ENCODE measurements at places on chromosomes 2 and 18.
A peak's percentile ranks its signal among the peaks of the same experiment; 100 is the strongest.

DNA sequence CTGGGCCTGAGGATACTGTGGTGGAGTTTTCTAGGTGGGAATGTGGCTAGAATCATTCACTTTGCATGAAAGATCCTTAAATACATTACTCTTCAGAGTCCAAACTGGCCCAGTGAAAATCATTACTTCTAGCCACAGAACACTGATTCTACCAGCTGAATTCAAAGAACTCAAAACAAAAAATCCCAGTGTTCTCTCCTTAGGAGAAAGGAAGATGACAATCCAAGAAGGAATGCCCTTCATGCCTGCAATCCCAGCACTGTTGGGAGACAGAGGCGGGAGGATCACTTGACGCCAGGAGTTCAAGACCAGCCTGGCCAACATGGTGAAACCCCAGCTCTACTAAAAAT, 35.2 kb downstream of the FAM228A start:
- DNase-seq = no peak

DNA sequence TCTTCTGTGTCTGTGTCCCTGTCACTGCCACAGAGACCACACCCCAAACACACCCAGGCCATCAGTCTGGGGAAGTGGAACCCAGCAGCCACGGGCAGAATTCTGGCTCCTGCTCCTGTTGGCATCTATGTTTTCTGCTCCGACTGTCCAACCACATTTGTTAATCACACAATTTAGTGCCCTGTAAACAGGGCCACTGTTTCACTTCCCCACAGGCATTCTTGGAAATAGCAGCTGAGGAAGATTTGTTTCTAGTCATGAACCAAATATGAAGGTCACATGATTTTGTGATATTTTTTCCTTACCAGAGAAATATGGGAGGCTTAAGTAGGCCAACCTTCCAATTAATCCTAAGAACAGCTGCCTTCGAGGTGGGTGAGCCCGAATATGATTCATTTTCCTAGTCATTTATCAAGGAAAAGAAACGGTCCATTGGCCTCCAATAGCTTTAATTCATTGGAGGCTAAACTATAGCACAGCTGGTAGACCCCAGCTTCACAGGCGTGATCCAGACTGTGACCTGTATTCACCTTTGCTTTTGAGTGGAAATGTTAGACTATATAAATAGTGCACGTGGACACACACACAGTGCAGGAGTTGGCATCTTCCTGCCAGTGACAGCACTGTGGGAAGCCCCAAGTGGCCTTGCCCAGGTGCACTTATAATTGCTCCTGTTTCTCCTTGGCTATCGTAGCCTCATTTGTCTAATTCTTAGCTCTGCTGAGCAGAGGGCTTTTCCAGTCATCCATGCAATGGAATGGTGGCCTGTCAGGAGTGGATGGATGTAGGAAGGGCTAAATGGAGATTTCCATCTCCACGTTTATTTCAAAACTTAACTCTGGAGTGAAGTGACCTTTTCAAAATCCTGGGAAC, 267.9 kb downstream of the LPIN1 start:
- DNase-seq = no peak

- no peak for DNase-seq
Observed at GRCh38 chr2:26273501-26273900, 28.8 kb downstream of the HADHB start.

DNA sequence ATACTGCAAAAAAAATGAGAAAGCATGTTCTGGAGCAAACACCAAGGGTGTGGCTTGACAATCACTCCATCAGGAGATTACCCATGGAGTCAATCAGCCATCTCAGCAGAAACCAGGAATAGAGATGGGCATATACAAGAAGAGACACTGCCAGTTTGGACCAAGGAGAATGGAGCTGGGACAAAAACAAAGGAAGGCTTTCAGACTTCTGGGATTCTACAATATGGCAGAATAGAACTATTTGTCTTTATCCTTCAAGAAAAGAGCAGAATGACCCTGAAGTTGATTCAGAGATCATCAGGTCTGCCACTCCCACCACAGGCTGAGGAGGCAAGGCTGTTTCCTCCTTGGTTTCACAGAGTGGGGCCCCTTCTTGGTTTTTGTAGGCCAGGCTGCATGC, 48.2 kb upstream of the KIF5C start:
- DNase-seq = no peak

DNA sequence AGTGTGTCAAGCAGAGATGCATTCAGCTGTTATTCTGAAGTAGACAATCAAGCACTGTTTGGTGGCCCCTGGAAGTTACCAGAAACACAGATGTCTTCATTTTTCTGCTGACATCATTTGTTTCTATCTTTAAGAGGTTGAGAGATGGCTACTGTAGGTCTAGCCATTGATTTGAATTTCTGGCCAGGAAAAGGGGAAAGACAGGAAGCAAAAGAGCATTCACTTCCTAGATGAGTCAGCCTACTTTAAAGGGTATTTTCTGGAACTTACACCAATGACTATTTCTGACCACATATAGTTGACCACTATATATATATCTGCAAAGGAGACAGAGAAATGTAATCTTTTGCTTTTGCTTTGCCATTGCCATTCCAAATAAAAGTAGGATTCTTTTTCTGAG, 900.1 kb upstream of the SOX11 start:
- DNase-seq = no peak

- DNase-seq = no peak
Observed at GRCh38 chr2:100645695-100646429, 83.1 kb downstream of the PDCL3 start.

DNA sequence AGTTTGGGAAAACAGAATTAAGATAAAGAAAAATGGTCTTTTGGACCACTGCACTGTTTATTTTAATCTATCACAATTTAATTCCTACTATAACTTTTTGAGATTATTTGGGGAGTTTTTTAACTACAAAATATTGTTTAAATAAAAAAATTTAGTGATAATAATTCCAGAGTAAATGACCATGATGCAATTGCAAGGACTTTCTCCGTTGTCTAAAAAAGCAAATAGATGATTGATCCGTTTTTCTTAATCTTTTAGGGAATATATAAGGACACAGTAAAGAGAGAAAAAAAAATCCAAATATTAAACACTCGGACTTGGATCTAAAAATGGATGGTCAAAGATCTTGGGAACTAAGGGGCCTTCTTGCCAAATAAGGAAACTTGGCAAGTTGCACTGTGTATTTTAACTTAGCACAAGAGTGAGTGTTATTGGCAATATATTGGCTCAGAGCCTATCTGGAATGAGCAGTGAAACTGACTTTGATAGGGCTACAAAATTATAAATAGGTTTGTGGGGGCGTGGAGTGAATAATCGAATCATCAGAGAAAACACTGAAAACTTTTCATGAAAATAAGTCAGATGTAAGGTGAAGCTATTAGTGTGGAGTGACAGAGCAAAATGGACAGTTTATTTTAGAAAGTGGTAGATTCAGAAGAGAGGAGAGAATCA, 2.0 kb downstream of the MAP3K20 start:
- no peak for DNase-seq

DNA sequence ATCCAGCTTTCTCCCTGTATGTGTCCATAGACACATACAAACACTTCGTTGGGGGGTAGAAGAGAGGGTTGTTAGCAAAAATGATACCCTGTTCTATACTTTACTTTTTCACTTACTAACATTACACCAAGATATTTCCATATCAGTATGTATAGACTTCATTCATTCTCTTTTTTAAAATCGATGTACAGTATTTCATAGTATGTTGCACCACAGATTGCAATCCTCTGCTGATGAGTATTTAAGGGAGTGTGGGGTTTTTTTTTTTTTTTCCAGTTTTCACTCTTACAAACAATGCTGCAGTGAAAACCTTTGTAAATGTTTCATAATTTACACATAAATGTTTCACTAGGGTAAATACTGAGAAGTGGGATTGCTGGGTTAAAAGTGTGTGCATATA, 402.3 kb downstream of the LRATD1 start:
- no peak for DNase-seq

- DNase-seq = no peak
Observed at GRCh38 chr2:69298862-69299261, 88.2 kb downstream of the GFPT1 start.

DNA sequence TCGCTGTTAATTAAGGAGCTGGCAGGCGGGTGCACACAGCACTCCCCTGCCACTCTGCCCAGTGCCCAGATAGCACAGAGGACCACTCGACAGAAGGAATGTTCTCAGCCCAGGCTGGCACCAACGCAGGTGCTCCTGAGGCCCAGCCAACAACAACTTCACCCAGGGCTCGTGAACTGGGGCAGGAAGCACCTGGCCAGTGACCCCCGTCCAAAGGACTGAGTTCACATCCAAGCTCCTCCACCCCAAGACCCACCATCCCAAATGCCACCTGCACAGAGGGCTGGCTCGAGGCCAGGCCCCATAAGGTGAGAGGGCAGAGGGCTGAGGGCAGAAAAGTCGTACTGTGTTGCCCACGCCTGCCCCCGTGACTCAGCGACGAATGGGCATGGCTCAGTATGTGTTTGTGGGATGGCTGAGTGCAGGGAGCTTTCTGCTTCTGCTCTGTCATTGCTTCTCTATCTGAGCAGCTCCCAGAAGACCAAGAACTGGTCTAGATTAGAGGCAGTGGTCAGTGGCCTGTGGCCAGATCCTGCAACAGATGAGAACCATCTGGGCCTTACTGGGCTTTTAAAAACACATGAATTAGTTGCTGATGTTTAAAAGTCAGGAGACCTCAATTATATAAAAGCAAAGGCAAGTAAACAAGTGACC, 68.4 kb downstream of the POLR1A start:
- peak; percentile 24 for DNase-seq

DNA sequence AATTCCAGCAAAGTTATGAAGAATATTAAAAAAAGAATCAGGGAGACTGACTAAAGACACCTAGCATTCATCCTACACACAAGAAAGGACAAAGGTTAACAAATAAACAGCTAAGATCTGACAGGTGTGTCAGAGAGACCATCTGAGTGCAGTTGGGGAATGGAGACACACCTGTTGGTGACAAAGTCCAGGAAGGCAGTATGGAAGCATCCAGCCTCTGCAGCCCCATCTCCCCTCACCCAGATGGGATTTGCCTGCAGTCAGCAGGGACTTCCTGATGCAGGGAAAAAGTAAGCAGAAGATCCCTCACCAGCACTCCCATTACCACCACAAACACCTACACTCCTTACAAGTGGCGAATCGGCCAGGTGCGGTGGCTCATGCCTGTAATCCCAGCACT, 37.9 kb downstream of the USP34 start:
- no peak for DNase-seq

DNA sequence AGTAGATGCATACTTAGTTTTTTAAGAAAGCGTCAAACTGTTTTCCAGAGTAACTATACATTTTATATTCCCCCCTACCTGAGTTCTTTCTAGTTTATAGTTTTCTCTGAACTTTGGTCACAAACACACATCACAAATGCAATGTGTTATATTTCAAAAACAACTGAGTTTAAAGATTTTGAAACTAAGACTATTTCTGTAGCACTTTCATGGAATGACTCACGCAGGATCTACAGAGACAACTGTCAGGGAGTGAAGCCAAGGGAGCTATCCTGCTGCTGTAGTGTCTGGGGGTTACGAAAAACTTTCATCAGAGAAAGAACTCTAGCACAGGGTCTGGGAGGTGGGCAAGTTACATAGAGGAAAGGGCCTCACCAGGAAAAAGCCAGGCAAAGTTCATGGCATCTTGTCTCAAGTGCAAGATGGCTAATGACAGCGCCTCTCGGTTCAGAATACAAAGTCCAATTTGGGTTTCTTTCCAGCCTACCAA, 66.8 kb downstream of the UXS1 start:
- no peak for DNase-seq
